Activated T-cell treated with anti-CD3 and anti-CD28 coated beads, Interleukin-2, amount 50 U/mL, for 4 hours (primary cell): ENCODE measurements at places on chromosomes 4 and X.

- DNase-seq, result no peak
Measured at GRCh38 chr4:174189392-174190015, 94.0 kb downstream of the FBXO8 start.

DNA sequence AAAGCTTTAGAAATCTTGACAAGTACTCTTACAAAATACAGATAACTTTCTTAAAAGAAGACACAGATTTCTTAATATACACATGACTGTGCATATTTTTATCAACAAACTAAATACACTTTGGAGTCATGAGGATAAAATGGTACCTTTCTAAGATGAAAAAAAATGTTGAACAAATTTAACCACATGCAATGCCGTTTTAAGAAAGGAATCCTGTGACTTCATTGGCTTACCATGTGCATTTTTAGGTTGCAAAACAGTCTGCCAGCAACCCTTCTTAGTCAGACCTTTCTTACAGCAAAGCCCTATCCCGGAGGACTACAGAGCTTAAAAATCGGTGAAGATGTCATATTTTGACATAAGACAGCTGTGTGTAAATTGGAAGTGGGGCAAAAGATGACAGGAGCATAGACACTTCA is 51.7 kb downstream of the GASK1B start:
- DNase-seq, result no peak

DNA sequence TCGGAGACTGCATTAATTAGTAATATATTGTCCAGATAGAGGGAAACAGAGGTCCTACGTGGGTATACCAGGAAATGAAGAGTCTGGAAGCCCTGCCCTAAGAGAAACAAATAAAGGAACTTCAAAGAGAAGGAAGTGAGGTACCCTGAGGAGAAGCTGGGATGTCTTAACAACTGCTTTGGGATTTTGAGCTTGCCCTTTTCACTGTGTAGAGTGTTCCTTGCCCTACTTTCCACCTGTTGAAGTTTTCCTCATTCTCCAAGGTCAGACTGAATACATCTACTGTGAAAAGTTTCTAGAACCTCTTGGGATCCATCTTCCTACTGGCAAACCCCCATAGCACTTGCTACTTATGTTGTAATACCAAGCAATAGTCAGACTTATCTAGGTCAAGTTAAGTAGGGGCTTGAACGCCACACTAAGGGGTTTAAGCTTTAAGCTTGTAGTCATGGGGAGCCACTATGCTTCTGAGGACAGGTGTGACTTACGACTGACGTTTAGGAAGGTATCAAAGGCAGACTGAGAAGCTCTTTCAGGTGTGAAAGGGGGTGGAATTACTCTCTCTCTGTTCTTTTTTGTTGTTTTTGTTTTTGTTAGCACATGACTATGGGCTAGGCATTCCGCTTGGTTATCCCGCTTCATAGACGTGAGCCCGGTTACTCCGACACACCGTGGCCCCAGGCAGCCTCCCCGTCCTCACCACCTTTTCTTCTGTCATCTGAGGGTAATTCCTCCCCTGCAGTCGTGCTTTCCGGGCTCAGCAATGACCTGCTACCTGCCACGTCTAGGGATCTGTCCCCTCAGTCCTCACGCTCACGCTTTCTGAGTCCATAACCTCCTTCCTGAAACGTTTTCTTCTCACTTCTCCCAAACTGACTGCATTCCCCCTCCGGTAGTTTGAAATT is 959 bp upstream of the REST start:
- DNase-seq, result no peak

GRCh38 chrX:22147214-22147613 is 115.1 kb downstream of the PHEX start:
- no peak for DNase-seq

- DNase-seq, result no peak
Measured at GRCh38 chrX:340641-341423, 22.2 kb upstream of the GTPBP6 start.

DNA sequence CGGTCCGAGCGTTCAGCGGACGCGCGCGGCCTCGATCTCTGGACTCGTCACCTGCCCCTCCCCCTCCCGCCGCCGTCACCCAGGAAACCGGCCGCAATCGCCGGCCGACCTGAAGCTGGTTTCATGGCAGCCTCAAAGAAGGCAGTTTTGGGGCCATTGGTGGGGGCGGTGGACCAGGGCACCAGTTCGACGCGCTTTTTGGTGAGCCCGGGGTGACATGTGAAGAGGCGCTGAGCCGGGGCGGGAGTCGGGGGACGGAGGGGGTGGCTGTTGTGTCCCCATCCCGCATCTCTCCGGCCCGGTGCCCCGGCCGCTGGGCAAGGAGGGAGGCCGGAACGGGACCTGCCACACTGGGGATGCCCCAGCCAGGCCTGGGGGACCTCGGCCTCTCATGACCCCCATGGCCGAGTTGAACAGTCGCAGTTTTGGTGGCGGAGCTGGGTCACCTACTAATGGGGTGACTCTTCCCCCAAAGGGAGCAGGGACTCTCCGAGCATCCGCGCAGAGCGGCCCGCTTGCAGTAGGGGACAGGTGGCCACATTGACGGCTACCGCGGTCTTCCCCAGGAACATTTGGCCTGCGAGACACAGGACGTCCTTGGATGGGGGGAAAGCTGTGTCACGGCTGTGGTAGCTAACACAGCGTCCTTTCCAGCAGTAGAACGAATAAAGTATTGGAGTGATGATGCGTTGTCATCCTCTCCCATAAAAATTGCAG is at the start of gene GK:
Gene GK, plus strand, starts transcription at position 9 of the 717 bp plus-strand sequence. Its CDS starts 115 bp downstream, at position 124.
- peak; percentile 7 for DNase-seq

- DNase-seq, result no peak
Measured at GRCh38 chrX:109840585-109840984, 107.5 kb upstream of the ACSL4 start.

- DNase-seq, result no peak
Measured at GRCh38 chr4:92186239-92186638, 117.5 kb upstream of the GRID2 start.

GRCh38 chr4:11053601-11054220 is 369.1 kb upstream of the CLNK start:
- no peak for DNase-seq

GRCh38 chrX:17592117-17592516 is 145.2 kb upstream of the SCML1 start:
- DNase-seq, result no peak

GRCh38 chr4:74543231-74543781 is 98.4 kb downstream of the AREG start:
- no peak for DNase-seq

- DNase-seq, result no peak
Measured at GRCh38 chrX:83771664-83772063, 89.3 kb upstream of the CYLC1 start.

GRCh38 chr4:9599266-9599665 is 155.1 kb downstream of the DEFB131A start:
- no peak for DNase-seq

- DNase-seq, result no peak
Measured at GRCh38 chr4:6119507-6120020, 80.8 kb downstream of the JAKMIP1 start.

DNA sequence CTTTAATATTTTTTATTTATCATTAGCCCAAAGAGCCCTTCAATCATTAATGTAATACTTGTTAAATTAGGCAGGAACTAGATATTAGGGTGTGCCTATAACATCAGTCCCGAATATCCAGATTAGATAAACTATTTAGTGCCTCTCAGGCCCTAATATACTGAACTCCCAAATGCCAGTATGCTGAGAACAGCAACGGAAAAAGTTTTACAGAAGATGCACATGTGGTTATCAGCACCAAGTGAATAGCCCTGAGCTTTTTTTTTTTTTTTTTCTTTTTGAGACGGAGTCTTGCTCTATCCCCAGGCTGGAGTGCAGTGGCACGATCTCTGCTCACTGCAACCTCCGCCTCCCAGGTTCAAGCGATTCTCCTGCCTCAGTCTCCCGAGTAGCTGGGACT is 13.0 kb upstream of the ELF2 start:
- no peak for DNase-seq

GRCh38 chr4:119337010-119337409 is 15.1 kb upstream of the FABP2 start:
- DNase-seq, result no peak

DNA sequence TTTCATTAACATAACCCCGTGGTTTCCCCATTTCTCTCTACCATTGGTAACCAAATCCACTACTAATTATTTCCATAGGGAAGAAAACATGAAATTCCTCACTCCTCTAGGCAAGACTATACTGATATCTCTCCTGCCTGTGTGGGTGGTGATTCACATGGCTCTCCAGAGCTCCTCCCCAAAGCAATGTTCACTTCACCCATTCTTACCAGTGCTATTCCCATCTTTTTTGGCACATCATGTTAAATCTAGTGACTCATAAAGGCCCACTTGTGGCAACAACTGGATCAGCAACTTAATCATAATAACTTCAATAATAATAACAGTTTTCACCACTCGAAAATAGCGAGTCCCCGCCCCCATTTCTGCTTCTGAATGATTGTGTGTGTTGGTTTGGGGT is 6.1 kb upstream of the HCCS start:
- no peak for DNase-seq

GRCh38 chr4:67071641-67072040 is 473.7 kb downstream of the CENPC start:
- no peak for DNase-seq

DNA sequence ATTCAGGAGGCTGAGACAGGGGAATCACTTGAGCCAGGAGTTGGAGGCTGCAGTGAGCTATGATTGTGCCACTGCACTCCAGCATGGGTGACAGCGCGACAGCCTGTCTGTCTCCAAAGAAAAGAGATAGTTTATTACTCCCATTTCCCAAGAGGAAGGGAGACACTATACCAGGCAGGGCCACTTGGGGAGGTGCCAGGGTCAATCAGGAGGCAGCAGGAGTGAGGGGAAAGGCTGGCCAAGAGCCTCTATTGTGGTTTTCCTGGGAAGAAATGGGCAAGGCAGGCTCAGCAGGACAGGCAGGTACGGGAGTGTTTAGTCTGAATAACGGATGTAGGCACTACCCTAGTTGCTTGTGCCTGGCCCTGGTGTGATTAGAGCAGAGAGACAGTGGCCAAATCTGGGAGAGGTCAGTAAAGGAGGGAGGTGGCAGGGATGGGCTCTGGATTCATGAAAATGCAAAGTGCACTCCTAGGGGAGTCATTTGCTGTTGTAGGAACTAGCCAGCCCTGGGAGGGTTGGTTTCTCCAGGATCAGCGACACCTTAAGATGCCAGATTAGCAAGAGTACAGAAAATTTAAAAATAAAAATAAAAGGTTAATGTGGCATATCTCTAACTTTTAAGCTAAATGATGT is 20.2 kb upstream of the CDKN2AIP start:
- DNase-seq, result no peak

- DNase-seq, result no peak
Measured at GRCh38 chrX:9890681-9891091, 76.5 kb upstream of the CLDN34 start.

DNA sequence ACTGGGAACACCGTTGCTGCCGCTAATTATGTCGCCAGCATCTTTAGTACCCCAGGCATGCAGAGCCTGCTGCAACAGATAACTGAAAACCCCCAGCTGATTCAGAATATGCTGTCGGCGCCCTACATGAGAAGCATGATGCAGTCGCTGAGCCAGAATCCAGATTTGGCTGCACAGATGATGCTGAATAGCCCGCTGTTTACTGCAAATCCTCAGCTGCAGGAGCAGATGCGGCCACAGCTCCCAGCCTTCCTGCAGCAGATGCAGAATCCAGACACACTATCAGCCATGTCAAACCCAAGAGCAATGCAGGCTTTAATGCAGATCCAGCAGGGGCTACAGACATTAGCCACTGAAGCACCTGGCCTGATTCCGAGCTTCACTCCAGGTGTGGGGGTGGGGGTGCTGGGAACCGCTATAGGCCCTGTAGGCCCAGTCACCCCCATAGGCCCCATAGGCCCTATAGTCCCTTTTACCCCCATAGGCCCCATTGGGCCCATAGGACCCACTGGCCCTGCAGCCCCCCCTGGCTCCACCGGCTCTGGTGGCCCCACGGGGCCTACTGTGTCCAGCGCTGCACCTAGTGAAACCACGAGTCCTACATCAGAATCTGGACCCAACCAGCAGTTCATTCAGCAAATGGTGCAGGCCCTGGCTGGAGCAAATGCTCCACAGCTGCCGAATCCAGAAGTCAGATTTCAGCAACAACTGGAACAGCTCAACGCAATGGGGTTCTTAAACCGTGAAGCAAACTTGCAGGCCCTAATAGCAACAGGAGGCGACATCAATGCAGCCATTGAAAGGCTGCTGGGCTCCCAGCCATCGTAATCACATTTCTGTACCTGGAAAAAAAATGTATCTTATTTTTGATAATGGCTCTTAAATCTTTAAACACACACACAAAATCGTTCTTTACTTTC is 1.8 kb downstream of the UBQLN2 start:
- DNase-seq, result no peak

DNA sequence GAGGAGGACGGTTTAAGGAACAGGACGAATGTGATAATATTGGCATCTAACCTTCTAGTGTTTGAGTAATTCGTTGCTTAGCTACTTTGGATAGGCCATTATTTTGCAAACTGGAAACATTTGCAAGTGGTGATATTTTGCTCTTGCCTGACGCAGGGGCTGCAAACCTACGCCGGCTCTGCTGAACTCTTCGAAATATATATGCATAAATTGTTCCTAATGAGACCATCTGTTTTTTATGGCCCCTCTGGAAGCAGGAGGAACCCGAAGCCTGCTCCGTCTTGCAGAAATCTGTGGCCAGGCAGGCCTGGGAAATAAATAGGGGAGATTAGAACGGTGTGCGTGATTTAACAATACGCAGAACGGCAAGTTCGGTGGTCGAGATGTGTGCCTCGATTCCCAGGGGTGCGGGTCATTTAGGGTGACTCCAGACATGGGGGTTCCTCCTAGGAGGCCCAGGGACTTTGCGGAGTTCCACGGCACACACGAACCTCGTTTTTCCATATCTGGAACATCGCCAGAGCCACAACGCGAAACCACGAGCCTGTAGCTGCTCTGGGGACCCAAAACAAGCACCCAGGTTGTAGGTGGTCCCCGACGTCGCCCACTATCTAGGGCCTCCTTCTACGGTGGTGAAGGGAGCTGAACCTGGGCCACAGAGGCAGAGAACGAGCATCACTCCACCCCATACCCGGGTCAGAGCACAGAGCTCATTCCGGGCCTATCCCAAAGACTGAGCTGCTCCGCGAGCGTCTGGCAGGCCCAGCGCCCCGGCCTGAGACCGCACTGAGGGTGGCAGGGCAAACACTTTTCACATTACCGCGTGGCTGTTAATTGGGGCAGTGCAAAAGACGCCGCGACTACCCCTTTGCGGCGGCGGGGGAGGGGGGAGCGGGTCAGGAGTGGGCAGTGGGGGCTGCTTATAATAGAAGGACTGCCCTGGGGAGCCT is 89.7 kb downstream of the BCOR start:
- DNase-seq, result no peak

GRCh38 chrX:97482666-97483300 is 599.1 kb downstream of the RPA4 start:
- no peak for DNase-seq

- no peak for DNase-seq
Measured at GRCh38 chr4:17055788-17056187, 157.3 kb upstream of the LDB2 start.

DNA sequence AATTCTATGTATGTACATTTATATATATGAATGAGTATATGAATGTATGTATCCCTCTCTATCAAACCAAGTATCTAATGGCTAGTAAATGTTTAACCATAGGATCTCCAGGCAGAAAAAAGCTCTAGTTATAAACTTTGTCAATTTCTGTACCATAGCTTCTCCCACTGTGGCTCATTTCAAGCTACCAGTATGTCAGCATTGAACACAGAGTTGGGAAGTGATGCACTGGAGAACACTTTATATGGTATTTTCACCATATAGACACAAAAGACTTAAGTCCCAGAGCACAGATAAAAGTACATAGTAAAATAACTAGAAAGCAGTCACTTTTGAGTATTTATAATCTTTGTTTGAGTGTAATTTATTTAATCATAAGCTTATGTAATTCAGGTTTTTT is 53.9 kb upstream of the ATP8A1 start:
- DNase-seq, result no peak
